ENCODE measurements at places on chromosomes 3 and 15.

DNA sequence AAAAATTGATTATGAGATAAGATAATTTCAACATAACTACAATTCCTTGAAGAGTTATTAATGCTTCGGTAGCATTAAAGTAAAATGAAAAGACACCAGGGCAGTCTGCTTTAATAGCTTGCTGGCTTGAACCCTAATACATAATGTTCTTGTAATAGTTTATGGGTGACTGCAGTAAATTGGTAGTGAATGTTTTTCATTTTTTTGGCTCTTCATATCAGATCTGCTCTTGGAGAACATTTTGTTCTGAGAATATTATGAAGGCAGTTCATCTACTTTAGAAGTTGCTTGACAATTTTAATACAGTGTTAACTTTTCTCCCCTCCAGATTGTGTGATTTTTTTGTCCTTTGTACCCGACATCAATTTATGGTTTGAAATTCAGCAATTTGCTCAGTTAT is 128.4 kb downstream of the ZBTB20 start:
- no peak for DNase-seq

DNA sequence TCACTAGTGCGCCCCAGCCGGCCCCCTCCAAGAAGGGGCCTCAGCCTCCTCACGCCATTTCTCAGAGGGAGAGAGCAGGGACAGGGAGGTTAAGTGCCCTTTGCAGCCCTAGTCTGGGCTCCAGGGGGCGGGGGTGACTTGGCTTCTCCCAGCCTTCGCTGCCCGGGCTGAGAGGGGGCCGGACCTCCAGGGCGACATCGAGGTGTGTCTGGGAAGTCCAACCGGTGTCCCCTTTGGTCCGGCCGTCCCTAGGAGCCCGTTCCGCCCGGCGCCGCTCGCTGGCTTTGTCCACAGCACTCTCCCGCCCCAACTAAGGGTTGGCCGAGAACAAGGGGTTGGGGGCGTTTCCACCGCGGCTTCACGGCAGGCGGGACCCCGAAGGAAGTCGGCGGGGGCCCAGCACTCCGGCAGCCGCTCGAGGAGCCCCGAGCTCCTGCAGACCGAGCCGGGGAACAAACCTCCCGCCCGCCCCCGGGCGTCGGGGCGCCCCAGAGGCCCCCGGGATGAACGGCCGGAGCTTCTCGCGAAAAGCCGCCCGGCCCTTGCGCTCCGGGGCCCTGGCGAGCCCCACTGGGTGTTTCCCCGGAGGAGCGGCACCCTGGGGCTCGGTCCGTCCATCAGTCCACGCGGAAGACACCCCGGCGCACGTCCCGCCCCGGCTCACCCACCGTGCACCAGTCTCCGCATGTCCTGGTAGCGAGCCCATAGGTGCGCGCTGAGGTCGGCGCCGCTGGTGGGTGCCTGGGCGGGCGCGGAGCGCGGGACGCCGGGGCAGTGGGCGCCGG is 627 bp downstream of the NT5DC2 start:
- peak; percentile 23 for DNase-seq

- DNase-seq = no peak
These were observed 9.3 kb upstream of the SSUH2 start for GRCh38 chr3:8653800-8654408.

GRCh38 chr3:187971629-187972028 is 182.3 kb upstream of the LPP start:
- peak; percentile 21 for DNase-seq

DNA sequence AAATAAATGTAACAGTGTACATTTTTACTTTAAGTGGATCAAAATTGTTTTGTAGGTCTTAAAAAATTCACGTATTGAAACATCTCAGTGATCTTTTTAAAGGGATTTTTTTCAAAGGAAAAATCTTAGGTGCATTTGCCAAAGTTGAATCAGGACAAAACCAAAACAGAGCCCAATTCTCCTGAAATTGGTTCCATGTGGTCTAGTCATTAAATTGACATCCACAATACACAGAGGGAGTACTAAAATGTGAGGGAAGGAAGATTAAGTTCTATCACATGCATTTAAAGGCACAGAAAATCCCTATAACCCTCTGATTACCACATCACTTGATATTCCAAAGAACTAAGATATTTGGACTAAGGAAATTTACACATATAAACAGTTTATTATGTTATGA is 39.3 kb upstream of the HDC start:
- DNase-seq = no peak

DNA sequence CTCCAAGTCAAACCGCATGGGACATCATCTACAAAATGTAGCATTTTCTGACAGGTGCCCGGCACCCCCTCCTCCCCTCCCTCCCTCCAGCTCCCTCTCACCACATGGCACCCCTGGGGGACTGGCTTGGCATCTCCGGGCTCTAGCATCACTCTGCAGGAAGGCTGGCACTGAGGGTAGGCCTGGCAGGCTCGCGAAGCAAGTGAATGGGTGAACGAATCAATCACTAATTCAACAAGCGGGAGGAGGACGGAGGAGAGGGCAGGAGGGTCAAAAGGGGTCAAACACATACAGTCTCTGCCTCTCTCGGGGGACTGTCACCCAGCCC is 155.7 kb downstream of the NUP210 start:
- DNase-seq = no peak

DNA sequence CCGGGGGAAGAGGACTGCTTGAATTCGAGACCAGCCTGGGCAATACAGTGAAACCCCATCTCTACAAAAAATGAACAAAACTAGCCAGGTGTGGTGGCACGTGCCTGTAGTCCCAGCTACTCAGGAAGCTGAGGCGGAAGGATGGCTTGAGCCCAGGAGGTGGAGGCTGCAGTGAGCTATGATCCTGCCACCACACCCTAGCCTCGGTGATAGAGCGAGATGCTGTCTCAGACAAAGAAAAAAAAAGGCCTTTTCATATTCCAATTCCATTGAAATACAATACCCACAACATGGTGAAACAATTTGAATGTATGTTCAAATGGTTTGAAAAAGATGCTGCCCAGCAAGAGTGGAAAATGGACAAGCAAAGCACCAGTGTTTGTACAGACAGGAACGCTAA is 61.8 kb upstream of the ZNF148 start:
- no peak for DNase-seq

DNA sequence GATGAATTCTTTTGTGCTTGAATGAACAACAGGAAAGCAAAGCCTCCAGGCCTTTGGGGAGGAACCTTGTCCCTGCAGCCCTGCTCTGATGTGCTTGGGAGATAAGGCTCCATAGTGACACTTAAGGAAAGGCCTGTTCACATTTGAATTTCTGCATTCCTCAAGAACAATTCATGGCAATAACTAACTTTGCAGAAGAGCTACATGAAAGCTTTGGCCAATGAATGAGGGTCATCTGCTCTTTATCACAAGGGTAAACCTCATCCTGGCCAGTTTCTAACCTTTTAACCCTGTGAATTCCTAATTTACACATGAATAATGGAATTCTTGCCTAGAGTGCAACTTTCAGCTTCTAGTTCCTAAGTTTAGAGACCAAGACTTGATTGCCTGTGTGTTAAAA is 5.6 kb downstream of the PRTG start:
- DNase-seq = no peak

DNA sequence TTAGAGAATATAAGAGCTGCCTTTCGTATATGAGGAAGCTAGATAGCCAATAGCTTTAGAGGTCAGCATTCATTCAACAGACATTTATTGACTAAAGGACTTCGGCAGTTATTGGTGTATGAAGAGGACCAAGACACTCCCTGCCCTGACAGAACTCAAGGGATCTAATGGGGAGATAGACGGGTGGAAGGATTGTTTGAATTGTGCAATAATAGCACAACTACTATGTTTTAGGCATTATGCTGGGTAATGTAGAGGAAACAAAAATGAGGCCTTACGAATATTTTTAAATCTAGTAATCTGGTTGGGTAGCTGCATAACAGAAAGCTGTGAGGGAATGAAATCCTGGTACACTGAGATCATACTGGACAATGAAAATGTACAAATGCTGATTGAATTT is 5.0 kb downstream of the LRCH3 start:
- DNase-seq = no peak

GRCh38 chr3:179513862-179514261 is 48.9 kb upstream of the ACTL6A start:
- no peak for DNase-seq

DNA sequence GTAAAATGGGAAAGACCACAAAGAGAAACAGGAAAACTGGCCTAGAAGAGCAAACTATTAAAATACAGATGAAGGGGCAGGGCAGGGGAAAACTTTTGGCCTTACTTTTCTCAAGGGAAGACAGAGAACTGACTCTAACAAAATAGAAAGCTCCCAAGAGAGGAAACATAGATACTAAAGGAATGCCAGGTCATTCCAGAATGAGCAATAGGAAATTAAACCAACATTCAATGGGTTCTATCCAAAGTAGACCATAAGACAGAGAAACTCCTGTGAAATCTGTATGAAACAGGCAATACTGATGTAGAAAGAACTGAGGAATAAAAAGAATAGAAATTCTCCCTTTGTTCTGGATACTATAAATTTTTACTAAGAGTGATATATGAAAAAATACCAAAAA is 491.8 kb downstream of the MECOM start:
- no peak for DNase-seq

DNA sequence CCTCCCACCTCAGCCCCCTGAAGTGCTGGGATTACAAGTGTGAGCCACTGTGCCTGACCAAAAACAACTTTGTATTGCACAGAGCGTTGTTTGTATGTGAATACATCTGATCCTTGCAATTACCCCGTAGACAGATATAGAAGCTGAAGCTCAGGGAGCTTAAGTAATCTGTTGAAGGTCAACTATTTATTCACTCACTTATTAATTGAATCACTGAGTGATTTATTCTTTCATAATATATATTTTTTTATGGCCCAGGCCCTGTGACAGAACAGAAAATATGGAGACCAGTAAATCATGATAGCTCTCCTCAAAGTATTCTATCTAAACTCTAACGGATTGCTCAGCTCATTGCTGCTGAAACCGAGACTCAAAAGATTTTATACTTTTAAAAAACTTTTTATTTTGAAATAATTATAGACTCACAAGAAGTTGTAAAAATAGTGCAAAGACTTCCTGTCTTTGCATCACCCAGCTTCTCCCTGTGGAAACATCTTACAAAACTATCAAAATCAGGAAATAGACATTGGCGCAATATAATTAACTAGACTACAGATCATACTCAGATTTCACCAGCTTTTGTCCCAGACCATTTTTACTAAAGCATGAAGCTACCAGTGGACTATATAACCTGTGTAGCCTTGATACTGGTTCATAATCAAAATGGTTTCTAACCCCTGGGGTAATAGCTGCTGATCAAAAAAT is 466.1 kb downstream of the PDCD6IP start:
- DNase-seq = no peak

GRCh38 chr3:187183210-187183862 is 13.9 kb upstream of the RTP1 start:
- no peak for DNase-seq

DNA sequence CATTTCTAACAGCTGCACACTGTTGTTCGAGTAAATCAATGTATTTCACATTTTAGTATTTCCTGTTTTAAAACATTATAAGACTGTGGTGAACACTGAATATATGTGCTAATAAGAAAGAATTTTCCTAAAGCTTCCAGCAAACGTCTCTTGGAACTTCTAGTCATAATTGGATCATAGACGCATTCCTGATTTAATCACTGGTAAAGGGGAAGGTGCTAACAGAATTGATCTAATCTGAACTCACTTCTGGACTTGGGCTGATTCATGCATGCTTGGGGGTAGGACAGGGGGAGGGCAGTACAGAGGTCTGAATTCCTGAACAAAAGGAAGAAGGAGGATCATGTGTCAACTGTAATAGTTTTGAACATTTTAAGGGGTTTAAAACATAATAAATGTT is 7.3 kb upstream of the LEKR1 start:
- peak; percentile 79 for DNase-seq

GRCh38 chr15:77713281-77713680 is 80.6 kb upstream of the LINGO1 start:
- no peak for DNase-seq

- DNase-seq = no peak
These were observed 1.7 kb upstream of the TGM5 start for GRCh38 chr15:43268111-43269105.

- no peak for DNase-seq
These were observed 85.9 kb downstream of the CHSY1 start for GRCh38 chr15:101165905-101166471.

- peak; percentile 47 for DNase-seq
These were observed 59.9 kb downstream of the SMAD6 start for GRCh38 chr15:66761726-66762595.

- DNase-seq = no peak
These were observed 362.1 kb downstream of the PLOD2 start for GRCh38 chr3:145798696-145799537.

- no peak for DNase-seq
These were observed 1521.3 kb downstream of the SI start for GRCh38 chr3:163556813-163557523.

DNA sequence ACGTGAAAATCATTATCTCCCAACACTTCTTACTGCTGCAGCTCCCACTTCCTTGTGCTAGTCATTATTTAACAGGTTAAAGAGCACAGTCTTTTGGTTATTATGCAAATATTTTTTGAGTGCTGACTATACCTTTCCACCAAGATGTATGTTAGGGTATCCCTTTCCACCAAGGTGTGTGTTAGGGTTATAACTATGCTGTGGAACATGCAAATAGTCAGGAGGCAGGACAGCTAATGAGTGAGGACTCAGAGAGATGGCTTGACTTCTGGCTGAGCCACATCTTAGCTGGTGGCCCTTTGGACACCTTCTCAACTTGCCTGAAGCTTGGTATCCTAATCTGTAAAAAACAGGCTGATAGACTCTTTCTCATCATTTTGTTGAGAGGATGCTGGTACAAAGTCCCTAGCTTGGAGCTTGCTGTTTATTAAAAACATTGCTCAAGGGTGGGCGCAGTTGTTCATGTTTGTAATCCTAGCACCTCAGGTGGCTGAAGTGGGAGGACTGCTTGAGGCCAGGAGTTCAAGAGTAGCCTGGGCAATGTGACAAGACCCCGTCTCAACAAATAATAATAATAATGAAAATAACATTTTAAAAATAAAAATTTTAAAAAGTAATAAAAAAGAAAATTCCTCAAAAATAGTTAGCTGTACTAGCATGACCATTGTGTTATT is 160.5 kb upstream of the ADAMTS9 start:
- DNase-seq = no peak
